ENCODE measurements at places on chromosomes 11 and 22.

DNA sequence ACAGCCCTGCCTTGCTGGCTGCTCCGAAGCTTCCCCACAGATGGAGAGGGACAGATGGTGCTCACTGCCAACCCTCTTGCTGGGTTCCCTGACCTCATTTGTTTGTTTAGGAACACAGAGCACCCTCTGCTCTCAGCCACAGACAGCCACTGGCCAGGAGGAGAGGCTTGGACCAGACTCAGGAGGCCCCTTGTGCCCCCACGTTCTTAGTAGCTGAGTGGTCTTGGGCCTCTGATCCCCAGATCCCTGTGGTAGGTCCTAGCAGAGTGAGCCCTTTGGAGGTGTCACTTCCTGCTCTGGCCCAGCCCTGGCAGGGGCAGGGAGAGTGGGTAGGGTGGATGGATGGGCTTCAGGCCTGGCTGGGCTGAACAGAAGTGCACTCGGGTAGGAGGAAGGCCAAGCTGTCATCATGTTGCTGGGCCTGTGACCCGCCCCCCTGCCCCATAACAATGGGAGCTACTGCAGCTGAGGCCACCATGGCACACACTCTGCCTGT, 84.0 kb downstream of the DHCR7 start:
- no peak for DNase-seq

- DNase-seq, result no peak
Measured at GRCh38 chr11:14261066-14261465, 97.9 kb downstream of the RRAS2 start.

- DNase-seq, result no peak
Measured at GRCh38 chr11:33889296-33889695, 2.6 kb downstream of the LMO2 start.

DNA sequence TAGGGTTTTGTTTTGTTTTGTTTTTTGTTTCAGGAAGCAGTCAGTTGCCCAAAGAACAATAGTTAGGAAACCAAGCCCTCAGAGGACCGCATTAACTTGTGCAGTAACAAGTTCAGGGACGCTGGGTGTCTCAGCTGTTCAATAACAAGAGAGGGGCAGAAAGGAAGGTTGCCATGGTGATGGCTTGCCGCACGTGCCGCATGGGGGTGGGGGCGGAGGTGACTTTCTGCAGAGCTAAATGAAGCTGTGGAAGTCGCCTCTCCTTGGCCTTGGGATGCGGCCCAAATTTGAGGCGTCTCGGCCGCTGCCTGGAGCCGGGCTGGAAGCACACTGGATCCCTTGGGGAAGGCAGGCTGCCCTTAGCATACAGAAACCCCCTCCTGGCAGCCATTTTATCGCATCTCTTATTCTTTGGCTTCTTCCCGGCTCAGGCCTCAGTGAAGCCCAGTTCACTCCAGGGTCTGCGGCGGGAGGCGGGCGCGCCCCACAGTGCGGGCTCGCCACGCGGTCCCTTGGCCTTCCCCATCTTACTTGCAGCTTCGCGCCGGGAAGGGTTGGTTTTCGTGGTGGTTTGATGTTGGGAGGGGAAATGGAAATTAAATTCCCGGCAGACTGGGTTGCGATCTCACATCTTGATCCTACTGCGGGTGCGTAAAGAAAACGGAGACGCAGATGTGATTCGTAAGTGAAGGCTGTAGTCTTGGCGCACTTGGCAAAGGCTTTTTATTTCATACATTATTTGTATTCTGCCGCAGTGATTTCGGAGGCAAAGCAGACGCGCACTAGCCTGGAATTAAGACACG, 94.3 kb downstream of the SLC17A6 start:
- DNase-seq, result peak; percentile 71
